Suppressor macrophage treated with lipopolysaccharide for 4 hours (primary cell): ENCODE measurements at places on chromosomes 12 and 14.
A peak's percentile ranks its signal among the peaks of the same experiment; 100 is the strongest.

GRCh38 chr14:22225516-22226140 lies 363.4 kb downstream of the DAD1 start:
- no peak for DNase-seq

DNA sequence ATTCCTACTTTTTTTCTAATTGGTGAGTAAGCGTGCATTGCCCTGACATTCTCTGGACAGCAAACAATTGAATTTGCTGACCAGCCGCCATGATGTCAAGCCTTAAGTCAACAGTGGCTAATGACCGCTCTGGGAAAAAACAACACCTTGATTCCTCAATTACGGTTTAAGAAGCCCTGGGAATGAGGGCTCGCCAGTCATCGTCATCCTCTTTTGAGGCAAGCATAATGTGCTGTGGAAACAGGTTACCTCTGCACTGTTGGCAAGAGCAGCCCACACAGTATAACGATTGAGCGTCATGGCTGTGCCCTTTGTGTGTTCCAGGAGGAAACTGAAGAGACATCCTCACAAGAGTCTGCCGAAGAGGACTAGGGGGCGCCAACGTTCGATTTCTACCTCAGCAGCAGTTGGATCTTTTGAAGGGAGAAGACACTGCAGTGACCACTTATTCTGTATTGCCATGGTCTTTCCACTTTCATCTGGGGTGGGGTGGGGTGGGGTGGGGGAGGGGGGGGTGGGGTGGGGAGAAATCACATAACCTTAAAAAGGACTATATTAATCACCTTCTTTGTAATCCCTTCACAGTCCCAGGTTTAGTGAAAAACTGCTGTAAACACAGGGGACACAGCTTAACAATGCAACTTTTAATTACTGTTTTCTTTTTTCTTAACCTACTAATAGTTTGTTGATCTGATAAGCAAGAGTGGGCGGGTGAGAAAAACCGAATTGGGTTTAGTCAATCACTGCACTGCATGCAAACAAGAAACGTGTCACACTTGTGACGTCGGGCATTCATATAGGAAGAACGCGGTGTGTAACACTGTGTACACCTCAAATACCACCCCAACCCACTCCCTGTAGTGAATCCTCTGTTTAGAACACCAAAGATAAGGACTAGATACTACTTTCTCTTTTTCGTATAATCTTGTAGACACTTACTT lies 138.9 kb downstream of the HMGA2 start:
- peak; percentile 30 for DNase-seq

GRCh38 chr12:122090759-122091515 lies 12.4 kb downstream of the MLXIP start:
- DNase-seq = no peak

GRCh38 chr14:59022144-59022543 lies 166.3 kb upstream of the DAAM1 start:
- DNase-seq = no peak

- DNase-seq = peak; percentile 91
Observed at GRCh38 chr12:124512667-124513296, 54.6 kb downstream of the NCOR2 start.

DNA sequence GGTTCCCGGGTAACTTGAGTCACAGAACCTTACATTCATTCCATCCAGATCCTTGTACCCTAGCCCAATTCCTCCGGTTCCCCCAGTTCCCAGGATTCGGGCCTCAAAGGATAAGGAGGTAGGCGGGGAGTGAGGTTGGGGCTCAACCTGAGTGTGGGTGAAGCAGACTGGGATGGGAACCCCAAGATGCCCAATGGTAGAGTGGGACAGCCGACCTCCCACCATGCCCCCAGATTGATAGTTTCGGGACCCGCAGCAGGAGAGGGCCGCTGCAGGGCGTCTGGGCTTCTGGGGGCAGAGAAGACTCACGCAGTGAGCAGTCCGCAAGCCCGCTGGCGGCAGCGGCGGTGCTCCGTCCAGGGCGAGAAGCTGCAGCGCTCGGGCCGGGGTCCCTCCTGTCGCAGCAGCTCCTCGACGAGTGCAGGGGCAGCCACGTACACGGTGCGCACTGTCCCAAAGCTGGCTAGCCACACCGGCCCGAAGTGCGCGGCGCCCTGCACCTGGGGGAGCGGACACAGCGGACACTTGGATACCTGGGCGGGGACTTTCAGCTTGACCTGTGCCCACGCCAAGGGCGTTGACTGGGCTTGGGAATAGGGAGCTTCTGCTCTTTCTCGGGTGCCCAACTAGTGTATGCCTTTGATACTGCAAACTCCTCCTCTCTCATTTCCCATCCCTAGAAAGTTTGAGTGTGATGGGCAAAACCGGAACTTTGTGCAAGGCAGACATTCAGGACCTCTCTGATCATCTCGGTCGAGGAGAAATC lies 997 bp downstream of the CYP27B1 start:
- DNase-seq = peak; percentile 42

DNA sequence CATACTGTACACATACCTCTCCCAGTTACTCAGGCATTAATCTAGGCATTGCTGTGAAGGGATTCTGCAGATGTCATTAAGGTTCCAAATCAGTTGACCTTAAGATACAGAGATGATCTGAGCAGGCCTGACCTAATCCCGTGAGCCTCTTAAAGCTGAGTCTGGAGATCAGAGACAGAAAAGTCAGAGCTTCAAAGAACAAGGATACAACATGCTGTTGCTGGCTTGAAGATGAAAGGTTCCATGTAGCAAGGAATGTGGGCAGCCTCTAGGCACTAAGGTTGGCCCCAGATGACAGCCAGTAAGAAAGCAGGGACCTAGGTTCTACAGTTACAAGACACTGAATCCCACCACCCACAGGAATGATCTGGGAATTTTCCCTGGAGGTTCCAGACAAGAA lies 81.1 kb downstream of the MAP1LC3B2 start:
- no peak for DNase-seq

DNA sequence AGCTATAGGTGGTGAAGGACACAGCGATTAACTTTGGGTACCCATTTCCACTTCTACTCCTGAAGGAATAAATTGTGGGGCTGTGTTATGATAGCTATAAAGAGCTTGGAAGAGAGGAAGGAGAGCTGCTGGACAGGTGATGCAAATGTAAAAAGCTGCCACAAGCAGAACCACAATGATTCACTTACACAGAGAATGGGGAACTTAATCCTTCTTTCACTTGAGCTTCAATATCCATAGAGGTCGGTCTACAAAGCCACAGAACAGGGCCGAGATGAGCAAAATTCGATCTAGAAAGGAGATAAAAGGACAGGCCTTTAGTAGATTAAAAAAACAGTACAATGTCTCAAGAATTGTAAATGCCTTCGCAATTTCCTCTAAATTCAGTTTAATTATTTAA lies 831.1 kb downstream of the LRFN5 start:
- no peak for DNase-seq

- DNase-seq = no peak
Observed at GRCh38 chr14:101224356-101225156, 321.0 kb upstream of the RTL1 start.

- no peak for DNase-seq
Observed at GRCh38 chr12:52687497-52688385, 7.5 kb upstream of the KRT1 start.
